Thyroid gland (tissue), 4 donors: ENCODE measurements at places on chromosomes 7 and 10.

DNA sequence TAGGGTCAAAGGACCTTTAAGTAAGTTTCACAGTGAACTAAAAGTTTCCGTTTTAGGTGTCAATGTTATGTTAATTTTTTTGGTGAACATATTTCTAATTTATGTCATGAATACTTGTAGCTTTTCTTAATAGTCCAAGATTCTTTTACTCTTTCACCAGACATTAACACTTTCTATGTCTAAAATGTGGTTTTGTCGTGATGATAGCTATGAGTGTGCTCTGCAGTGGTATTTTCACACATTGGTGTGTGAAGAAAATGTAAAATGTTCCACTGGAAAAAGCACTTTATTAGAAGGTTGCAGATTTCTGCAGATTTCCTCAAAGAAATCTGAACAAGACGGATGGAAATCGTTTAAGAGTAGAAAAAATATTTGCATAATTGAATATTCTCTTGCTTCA lies 561.0 kb upstream of the ANKRD30A start:
- no peak for DNase-seq

- DNase-seq: no peak
Measured at GRCh38 chr7:91374321-91374989, 110.2 kb downstream of the FZD1 start.

- no peak for DNase-seq
Measured at GRCh38 chr10:123134915-123135414, 805 bp upstream of the HMX3 start.

DNA sequence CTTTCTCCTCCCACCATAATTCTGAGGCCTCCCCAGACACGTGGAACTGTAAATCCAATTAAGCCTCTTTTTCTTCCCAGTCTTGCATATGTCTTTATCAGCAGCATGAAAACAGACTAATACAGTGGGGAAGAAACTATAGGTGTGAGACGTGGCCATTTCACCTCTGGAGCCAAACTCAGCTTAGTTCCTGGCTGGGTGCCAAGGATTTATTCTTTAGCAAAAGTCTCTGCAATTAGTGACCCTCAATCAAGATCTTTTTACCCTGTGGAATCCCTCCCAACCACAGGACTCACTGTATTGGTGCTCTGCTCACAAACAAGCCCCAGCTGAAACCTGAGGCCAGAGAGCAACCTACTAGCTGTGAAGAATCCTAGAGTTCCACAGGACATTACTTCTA lies 28.1 kb upstream of the SFTPD start:
- no peak for DNase-seq

DNA sequence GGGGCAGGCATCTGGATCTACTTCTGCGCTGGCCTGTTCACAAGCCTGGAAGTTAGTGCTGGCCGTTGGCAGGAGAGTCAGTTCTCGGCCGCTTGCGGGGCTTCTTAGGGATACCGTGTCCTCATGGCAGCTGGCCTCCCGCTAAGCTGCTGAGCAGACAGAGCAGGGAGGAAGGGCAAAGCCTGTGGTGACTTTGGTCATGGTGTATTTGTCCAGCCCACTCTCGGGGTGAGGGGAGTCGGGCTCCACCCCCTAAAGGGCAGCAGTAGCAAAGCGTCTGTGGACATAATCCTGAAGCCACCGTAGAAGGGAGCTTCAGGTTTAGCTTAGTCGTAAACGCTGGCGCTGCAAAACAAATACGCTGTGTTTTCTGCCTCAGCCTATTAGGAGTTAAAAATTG lies 12.2 kb downstream of the UBE3C start:
- DNase-seq: peak; percentile 40
